ENCODE measurements at places on chromosomes 5 and 9.

DNA sequence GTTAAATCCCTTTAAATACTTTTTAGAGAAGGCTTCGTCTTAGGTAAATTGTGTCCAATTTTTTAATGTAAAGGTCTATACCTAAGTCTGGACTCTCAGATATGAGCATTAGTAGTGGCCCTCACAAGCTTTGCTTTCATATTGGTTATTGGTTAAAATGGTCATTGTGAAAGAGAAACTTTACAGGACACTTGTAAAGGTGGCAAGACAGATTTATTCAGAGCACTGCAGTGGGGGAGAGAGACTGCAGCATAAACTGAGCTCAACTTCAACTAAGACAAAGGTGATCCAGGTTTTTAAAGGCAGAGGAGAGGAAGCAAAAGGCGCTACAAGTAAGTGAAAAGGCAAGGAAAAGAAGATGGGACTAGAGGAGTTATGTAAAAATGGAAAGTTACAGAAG, 157.7 kb downstream of the PARP8 start:
- DNase-seq = no peak

GRCh38 chr5:67182301-67182790, 14.3 kb downstream of the CD180 start:
- DNase-seq = no peak

- DNase-seq = no peak
Measured at GRCh38 chr5:65197531-65198455, 283.9 kb downstream of the ADAMTS6 start.

- no peak for DNase-seq
Measured at GRCh38 chr5:135122797-135123196, 88.8 kb upstream of the PITX1 start.

GRCh38 chr9:106689089-106689488, 173.9 kb upstream of the ZNF462 start:
- no peak for DNase-seq

- no peak for DNase-seq
Measured at GRCh38 chr5:141958113-141958512, at the start of gene PCDH12. Gene PCDH12, minus strand, starts transcription at chr5:141958202. Its CDS starts 351 bp downstream, at chr5:141957851.

GRCh38 chr9:116081435-116082115, 72.0 kb upstream of the PAPPA start:
- DNase-seq = no peak

GRCh38 chr9:91415290-91415689, 8.3 kb downstream of the NFIL3 start:
- DNase-seq = no peak

DNA sequence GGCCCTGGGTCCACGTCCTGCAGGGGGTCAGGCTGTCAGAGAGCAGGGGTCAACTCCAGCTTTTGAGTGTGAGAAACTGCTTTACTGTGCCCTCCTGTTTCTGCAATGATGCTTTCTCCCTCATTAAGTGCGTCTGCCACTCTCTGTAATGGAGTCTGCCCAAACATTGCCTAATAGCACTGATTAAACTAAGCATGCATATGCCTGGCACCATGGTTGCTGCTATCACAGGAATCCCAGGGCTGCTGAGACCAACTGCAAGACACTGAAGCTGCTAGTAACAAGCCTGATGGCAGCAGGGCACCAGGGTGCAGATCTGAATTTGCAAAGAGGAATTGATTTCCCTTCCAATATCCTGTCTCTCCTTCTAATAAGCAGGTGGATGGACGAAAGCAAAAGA, 125.3 kb downstream of the SLC24A2 start:
- DNase-seq = no peak

GRCh38 chr9:69798744-69799143, 21.9 kb upstream of the CFAP95 start:
- no peak for DNase-seq

DNA sequence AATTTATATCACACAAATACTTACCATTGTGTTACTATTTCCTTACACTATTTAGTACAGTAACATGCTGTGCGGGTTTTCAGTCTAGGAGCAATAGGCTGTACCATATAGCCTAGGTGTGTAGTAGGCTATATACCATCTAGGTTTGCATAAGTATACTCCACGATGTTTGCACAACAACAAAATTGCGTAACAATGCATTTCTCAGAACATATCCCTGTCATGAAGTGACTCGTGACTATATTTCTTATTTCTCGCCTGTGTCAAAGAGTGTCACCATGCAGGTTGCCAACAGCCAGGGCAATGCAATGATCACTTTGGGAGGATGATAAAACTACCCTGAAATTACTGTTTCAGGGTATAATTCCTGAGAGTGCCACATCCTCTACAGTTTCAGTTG, 65.6 kb upstream of the CD180 start:
- DNase-seq = peak; percentile 7

GRCh38 chr9:105413525-105413924, 34.3 kb upstream of the FSD1L start:
- DNase-seq = peak; percentile 15

GRCh38 chr9:125674981-125675973, 31.7 kb downstream of the MAPKAP1 start:
- no peak for DNase-seq

DNA sequence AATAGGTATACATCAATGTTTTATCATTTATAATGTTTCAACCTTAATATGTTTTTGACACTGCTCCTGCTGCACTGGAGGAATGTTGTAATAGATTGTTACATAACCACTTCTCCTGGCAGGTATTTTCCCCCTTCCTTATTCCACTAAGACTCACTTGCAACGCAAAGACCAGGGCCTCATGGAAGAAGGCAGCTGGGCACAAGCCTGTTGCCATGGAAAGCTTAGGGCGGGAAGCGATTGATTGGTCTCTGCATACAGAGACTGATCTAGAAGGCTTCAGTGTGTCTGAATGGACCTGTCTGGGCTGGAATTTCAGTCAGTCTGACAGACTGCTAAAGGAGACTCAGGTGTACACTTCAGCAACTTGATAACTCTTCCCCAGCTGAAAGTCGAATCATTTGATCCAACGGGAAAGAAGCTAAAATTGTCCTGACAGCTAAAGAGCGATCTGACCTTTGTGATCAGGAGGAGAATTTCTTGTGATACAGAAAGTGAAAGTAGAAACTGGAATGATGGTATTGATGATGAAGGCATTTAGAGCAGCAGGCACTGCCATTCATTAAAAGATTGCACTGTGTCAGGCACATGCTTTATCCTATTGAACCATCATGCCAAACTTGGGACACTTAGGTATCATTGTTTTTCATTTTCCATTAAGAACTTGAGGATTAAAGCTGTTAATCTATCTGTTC, 65.1 kb downstream of the GRIA1 start:
- DNase-seq = no peak

DNA sequence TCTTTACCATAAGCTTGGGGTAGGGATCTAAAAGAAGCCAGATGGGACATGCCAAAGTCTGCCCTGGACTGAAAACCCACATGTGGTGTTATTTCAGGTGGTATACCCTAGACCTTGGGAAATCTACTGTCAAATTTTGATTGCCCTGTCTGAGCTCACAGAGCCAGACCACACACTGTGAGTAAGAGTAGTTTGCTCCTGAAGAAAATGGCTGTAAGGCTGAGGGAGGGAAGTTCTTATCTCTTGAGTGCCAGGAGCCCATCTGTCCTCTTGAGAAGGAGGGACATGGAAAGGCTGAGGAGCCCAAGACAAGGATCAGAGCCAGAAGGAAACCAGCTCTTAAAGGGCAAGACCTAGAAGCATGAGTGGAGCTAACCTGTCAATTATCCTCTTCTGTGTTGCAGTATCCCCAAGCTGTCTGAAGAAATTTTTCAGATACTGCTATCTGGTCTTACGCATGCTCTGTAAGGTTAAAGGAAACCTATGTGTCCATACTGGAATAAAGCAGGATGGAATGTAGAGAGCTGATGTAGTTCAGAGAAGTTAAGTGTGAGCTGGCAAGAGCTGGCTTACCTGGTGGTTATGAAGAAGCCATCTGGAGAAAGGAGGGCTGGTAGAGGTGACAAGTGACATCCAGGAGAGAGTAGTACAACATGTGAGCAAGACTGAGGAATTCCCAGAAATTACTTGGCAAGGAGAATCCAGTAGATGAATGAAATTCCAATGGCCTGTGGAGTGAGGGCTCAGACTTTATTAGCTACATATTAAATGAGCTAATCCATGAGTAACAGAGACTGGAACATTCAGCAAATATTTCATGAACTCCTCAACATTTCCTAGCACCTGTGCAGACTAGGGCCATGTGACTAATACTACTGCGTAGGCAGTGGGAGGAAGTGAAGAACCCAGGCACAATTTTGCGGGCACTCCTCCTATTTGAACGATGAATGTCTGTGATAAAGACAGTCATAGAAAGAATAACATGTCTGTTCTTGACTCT, 389.1 kb upstream of the KIF2A start:
- DNase-seq = no peak

GRCh38 chr5:145360936-145361335, 474.2 kb downstream of the PRELID2 start:
- DNase-seq = no peak

DNA sequence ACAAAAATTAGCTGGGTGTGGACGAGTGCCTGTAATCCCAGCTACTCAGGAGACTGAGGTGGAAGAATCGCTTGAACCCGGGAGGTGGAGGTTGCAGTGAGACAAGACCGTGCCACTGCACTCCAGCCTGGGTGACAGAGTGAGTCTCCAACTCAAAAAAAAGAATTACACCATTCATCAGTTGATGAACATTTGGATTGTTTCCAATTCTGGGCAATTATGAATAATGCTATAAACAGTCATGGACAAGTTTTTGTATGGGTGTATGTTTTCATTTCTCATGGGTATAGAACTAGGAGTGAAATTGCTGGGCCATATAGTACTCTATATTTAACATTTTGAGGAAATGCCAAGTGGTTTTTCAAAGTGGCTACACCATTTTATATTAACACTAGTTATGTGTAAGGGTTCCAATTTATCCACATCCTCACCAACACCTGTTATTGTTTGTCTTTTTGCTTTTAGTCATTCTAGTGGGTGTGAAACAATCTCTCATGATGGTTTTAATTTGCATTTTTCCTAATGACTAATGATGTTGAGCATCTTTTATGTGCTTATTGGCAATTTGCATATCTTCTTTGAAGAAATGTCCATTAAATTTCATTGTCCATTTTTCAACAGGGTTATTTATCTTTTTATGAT, 9.0 kb upstream of the CCDC125 start:
- DNase-seq = no peak

DNA sequence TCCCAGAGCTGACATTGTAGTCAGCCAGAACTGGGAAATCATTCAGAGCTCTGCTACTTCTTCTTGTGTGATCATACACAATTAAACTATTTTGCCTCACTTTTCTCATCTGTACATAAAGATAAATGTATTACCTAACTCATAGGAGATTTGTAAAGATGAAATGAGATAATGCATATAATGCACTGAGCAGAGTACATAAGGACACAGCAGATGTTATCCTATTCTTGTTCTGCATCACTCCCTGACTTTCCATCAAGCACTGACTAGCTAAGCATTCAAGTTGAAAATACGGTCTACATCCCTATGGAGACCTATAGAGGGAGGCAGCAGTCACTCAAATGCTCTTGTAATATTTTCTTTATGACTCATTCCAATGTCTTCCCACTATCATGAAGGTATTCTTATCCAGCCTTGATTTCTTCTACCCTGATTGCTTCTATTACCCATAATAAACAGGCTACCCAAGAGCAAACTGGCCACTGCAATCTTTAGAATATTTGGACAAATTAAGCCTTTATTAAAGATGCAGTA, 16.3 kb upstream of the PRR16 start:
- no peak for DNase-seq

- no peak for DNase-seq
Measured at GRCh38 chr5:68770551-68770950, 323.3 kb upstream of the SLC30A5 start.

DNA sequence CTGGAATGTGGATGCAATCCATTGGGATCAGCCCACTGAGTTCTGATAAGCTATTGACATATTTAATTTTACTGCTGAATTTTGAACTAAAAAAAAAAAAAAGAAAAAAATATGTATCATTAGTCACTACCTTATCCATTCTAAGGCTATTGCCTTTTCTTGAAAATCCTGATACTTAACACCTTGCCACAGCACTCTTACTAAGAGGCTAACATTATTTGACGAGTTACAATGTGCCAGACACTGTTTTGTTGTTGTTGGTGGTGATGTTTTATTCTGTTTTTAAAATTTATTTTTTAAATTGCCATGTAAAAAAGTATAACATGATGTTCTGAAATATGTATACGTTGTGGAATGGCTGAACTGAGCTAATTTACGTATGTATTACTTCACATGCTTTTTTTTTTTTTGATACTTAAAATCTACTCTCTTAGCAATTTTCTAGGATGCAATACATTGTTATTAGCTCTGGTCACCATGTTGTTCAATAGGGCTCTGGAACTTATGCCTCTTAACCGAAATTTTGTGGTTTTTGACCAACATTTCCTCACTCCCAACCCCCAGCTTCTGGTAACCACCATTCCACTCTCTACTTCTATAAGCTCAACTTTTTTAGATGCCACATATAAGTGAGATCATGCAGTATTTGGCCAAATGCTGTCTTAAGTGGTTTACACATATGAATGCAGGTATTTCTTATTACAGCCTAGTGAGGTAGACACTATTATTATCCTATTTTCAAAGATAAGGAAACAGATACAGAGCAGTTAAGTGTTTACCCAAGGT, 134.8 kb upstream of the PCA3 start:
- peak; percentile 19 for DNase-seq

GRCh38 chr5:136814619-136815378, 449.5 kb upstream of the TRPC7 start:
- DNase-seq = no peak

GRCh38 chr5:123080215-123080614, 8.8 kb upstream of the PRDM6 start:
- no peak for DNase-seq

GRCh38 chr5:167886196-167886595, 405.2 kb upstream of the WWC1 start:
- no peak for DNase-seq

DNA sequence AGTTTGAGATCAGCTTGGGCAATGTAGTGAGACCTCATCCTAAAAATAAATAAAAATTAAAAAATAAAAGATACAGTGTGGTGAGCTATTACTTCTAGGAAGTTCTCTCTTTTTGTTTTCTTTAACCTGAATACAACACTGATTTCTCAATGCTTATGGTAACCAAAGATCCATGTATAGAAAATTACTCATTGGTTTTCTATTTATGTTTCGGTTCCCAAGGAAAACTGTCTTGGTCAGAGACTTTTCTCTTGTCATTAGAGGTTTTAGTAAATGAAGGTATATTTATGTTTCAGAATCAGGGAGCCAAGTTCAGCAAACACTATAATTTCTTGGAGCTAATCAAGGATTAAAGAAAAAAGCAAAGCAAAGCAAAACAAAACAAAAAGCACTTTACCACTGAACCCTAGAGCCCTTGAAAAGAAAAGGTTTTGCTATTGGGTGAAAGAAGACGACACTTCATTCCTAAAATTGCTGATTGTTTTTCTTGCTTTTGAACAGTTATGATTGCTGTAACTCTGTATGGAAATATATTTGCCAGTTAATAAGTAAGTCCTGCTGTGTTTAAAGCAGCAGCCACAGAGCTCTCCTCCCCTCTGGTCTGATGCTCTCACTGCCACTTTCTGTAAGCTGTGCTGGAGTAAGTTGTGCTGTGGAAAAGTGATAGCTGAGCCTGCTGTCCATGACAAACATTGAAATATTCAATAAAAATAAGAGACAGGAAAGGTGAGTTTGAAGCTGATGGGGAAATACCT, 298.2 kb downstream of the CD180 start:
- DNase-seq = no peak
